ENCODE measurements at places on chromosomes 1 and 21.

DNA sequence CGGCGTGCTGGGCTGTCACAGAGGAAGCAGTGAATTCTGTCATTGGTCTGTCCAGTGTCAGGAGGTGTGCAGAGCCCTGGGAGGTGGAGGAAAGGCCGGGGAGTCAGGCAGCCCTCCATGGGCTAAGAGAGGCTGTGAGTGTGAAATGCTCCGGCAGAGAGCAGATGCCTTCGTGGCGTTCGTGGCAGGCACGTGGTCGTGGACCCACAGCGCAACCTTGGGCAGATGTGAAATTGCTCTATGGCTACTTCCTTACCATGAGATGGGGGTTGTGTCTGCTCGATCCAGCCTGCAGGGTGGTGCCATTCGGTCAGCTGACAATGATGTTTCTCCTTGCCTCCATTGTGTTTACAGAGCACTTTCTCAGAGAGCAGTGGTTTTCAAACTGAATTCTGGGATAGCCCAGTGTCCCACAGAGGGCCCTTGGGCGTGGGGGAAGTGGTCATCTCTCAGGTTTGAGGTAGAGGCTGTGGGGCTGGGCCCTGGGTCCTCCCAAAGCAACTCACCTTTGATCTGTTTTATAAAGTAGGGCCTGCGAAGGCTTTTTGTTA is 27.9 kb downstream of the TNFRSF1B start:
- DNase-seq, result no peak

GRCh38 chr1:186497651-186498050 is 36.7 kb upstream of the PDC start:
- DNase-seq, result no peak

DNA sequence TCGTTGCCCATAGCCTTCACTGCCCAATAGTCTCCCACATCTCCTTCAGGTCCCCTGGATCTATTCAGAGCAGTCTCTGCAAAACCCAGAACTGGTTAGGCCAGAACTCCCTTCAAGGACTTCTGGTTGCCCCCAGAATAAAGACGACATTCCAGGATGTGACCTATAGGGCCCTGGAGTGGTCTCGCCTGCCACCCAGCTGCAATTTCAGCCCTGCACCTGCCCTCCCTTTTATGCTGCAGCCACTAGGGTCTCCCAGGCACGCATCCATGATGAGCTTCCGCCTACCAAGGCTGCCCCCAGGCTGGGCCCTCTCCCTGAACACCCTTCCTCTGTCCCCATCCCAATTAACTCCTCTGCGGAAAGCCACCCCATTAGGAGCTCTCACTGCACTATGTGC is 7.2 kb upstream of the TSPEAR start:
- no peak for DNase-seq

GRCh38 chr1:36864182-36864822 is 170.0 kb downstream of the GRIK3 start:
- peak; percentile 55 for DNase-seq

GRCh38 chr1:237327061-237327460 is 285.1 kb downstream of the RYR2 start:
- no peak for DNase-seq

DNA sequence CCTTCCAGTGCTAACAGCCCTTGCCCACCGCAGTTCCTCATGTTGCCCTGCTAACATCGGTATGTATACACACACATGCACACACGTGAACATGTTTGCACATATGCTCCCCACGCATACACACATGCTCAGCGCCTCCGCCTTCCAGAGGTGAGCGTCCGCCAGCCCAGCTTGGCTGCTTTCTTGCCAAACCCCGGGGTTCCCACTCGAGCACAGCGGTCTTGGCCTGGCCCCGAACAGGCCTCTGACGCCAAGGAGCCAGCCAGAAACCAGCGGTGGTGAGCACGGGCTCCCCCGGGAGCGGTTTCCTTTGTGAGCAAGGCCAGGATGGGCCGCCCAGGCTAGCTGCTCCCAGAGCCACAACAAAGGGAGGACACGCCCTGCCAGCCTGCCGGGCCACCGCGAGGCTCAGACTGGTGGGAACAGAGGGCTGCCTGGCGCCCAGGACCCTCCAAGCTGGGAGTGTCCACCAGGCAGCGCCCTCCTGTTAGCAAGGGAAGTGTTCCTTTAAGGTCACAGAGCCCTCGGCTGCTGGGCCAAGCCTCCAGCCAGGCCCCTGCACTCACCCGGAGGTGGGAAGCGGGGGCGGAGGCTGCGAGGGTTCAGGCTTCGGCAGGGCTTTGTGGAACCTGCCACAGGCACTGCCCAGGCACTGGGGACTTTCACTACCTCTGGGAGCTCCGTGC is 65.4 kb downstream of the ALPL start:
- DNase-seq, result no peak

- DNase-seq, result no peak
These were observed 49.2 kb downstream of the PLXNA2 start for GRCh38 chr1:208194944-208195343.

DNA sequence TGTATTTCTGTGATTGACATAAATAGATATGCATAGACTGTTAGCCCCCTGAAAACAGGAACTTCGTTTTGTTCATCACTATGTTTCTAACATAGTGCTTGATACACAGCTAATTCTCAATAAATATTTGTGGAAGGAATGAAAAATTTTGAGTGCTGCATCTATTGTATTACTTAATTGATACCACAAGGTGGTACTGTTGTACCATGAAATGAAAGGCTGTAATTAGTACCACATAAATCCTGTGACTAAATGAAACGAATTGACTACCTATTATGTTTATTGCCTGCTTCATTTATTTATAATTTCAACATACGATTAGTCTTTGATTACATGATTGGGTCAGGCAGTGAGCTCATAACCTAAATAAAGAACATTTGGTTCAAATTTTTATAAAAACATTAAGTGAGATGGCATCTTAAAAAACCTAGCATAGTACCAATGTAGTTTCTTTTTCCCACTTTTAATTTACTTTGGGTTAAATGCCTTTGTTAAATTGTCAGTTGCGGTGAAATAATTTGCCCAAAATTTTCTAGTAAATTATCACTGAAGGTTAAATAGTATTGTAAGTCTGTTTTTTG is 15.0 kb upstream of the TGFB2 start:
- no peak for DNase-seq

DNA sequence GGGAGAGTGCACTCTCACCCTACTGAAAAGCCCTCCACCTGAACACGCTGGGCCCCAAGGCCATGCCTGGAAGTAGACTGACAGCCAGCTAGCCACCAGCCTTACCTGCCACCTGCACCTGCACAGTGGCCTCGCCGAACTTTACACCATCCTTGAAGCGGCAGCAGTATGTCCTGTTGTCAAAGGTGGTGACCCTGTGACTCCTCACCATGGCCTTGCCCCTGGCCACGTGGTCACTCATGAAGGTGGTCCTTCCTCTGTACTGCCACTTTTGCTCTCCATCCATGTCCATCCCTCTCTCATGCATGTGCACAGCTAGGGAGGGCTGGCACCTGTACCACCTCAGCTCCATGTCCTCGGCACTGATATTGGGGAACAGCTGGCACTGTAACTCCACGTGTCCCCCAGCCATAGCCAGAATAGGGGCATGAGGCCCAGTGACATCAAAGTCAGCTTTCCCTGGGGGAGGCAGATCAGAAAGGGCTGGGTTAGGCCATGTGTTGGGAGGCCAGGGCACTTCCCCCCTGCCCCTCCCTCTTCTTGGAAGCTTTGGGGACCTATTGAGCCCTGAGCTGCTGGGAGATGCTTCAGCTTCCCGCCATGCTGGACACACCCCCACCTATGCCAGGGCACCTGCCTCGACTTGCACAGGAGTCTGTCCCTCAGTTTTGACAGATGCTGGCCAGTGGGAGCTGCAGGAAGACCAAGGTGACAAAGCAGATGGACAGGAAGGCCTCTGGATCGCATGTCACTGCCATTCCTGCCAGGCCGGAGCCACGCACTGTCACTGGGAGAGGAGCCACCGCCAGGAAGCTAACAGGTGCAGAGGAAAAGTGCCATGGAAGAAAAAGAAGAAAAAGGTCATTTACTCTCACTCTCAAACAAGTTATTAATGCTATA is 24.6 kb downstream of the RNF187 start:
- DNase-seq, result no peak

DNA sequence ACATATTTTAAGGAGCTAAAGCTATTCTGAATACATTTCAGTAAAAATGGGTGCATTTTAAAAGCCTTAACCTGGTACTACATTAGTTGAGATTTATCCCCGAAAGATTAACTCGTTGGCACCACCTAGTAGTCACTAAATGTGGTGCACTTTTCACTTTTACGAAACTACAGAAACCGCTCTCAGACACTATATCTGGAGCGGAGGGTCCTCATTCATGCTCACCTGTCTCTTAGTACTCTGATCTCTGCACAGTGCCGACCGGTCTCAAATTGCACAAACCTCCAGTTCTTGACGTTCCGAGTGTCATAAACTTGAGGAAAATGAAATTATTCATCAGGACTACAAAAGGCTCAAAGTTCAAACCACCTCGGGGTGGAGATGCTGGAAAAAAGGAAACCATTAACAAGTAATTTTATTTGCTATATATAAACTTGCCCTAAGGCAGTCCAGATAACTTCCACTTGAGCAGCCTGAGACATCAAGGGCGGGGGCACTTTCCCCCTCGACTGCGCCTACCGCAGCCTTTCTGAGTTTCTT is 722 bp downstream of the LZIC start:
- DNase-seq, result no peak

GRCh38 chr1:82401116-82401515 is 600.4 kb downstream of the ADGRL2 start:
- no peak for DNase-seq

DNA sequence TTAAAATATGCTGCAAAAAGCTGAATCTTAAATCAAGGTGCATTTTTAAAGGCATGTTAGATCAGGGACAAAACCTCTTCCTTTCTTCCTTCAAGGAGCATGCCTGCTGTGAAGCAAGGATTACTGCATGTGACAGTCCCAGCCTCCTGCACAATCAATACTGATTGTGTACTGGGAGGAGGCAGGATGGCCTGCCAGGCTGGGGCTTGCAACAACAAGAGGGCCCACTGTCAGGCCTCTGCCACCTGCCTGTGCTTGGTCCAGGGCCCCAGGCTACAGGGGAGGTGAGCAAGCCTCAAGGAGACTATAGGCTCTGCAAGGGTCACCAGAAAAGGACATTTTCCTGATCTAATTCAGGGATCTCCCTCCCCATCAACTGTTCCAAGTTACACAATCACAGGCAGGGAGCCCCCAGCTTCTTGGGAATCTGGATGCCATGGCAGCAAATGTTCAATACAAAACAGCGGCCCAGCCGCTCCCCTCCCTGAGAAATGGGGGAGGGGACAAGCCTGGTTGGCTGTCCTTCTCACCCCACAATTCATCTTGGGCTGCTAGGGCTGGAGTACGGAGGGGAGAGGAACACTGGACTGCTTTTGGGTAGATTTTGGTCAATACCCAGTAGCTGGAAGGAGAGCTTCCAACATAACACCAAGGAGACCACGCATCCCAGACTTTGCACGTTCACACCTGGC is 76.7 kb downstream of the SSBP3 start:
- DNase-seq, result no peak

DNA sequence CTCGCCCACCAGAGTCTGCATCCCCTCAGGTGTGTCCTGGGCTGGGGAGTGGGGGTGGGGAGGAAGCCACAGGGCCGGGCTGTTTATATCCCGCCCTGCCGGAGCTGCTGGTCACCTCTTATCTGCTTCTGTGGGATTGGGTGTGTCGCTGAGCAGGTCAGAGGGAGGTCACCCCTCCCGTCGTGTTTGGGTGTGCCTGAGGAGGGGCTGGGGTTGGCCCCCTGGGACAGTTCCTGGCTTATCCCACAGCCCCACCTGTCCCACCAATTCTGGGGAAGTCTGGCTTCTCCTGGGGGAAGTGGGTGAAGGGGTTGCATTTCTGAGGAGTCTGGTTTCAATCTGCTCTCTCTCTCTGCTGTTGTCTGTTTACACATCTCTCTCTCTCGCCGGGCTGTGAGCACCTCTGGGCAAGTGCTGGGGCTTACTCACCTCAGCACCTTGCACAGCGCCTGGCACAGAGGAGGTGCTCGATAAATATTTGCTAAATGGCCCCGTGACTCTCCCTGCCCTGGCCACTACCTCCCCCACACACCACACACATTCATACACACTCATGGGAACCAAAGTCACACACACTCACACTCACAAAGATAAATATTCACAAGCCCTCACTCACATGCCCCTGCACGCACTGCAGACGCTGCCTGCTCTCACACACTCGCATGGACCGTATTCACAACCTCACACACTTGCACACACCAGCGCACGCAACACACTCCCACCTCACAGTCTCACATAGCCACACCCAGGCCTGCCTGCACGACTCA is 8.3 kb downstream of the ELF3 start:
- no peak for DNase-seq
